Left kidney (tissue), 8 donors: ENCODE measurements at places on chromosomes 5 and 9.

GRCh38 chr9:23552876-23553601 lies 273.0 kb downstream of the ELAVL2 start:
- no peak for DNase-seq

DNA sequence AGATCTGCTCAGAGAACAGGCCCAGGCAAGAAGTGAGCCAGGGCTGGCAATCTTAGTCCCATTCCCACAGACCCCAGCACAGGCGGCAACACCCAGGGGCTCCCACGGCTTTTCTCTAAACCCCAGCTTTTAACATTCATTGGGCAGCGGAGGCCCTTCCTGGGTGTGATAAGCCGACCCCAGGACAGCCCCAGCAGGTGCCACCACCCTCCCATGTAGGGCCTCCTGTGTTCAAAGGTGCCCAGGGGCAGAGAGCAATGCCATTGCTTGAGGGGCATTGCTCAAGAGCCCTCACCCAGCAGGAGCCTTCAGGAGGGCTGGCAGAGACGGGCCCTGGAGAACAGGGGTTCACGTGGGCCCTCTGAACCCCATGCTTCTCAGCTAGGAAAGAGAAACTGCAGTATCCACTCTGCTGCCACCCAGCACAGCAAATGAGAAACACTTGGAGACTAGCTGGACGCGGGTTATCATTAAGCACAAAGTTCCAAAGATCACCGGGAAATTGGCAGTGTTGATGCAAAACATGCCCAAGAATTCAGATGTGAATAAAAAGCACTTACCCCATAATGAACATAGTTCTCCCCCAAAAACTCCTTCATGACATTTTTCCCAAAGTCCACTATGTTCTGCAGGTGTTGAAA lies 13.9 kb downstream of the IPPK start:
- no peak for DNase-seq

DNA sequence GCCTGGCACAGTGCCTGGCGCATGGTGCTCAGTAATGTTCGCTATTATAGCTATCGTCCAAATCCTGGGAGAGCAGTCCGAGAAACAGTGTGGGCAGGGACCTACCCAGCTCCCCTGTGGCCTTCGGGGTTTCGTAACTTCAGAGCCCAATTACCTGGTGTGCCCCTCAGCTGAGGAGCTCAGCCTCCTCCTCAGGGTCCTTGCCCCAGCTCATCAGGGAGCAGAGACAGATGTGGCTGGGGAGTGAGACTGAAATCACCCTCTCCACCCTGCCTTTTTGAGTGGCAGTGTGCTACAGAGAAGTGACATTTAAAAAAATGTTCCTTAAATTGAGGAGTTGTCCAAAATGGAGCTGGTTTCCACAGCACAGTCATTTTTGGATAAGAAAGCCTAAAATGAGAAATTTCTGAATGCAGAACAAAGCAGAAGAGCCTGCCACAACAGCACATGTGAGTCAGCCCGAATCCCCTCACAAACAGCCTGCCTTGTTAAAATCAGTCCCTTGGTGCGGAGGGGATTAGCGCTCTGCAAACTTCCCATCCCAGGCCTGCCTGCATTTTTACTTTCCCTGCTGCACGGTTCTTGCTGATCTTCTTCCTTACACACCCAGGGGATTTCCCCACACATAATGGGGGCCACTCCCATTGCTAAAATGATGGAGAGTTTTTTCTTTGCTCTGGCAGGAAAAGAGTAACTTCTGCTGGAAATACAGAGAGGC lies 78.1 kb upstream of the PITX1 start:
- DNase-seq, result no peak

DNA sequence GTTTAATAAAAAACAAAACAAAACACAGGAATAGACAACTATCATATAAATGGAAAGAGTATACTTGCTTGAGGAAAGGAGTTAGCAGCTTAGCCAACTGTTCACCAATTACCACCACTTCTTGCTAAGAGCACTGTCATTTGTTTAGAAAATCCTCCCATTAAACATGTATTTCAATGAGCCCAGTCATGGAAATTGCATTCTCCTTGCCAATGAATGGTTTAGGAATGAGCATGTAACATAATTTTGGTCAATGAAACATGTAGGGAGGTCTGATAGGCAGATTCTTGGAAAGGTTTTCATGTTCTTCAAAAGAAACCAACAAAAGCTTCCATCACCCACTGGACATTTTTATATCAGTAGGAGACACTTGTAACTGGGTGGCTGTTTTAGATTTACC lies 502.8 kb upstream of the PAPPA start:
- no peak for DNase-seq

GRCh38 chr5:179585941-179586401 lies 35.6 kb downstream of the RUFY1 start:
- DNase-seq, result no peak

DNA sequence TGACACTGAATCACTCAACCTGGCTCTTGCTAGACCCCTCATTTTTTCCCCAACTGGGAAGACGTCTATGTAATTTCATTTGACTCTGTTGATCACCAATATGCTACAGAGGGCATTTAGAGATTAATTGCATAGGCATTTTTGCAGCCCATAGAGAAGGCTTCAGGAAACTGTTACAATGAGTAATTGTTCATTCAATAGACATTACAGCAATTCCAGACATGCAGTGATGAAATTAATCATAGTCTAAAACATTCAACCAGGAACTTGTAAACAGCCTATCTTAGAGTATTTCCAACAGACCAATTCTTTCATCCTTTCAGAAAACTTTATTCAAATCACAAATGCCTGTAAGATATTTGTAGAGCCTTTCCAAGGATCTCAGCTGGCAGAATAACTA lies 122.3 kb downstream of the MARCHF11 start:
- no peak for DNase-seq

DNA sequence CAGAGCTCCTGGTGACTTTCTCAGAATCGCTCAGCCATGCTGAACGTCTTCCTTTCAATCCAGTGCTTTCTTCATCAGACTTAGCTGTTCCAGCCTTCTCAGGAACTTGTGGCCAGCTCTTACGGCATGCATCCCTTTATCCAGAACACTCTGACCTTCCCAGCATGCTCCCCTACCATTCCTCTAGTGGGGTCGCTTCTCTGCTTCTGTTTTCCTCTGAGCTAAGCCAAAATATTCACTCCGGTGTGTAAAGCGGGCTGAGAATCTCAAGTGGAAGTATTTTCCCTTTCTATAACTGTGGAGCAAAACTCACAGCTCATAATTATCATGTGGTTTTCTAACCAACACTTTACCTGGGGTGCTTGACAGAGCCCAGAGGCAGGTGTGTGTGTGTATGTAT lies 6.2 kb downstream of the DCANP1 start:
- DNase-seq, result no peak

GRCh38 chr9:100581081-100581480 lies 3.2 kb downstream of the CAVIN4 start:
- no peak for DNase-seq

- DNase-seq, result no peak
These were observed 15.7 kb downstream of the BDP1 start for GRCh38 chr5:71471193-71471592.
